ENCODE measurements at places on chromosomes 11 and 22. TPM values are rescaled to one million over a fixed set of nuclear protein-coding genes. Genes with fewer than 3 reads are reported as not detected.

DNA sequence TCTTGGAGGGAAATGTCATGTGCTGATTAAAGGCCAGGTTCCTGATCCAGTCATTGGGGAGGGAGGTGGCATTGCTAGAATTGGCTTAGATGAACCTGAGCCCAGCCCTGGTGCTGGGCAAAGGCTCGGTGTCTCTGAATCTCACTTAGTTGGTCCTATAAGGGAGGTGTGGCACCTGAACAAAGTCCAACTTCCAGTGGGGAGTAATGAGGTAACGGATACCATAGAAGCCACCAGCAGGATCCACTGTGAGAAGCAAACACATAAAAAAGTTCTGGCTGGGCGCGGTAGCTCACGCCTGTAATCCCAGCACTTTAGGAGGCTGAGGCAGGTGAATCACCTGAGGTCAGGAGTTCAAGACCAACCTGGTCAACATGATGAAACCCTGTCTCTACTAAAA, 26.6 kb downstream of the PRDM11 start:
- peak; percentile 8 for DNase-seq

The WNT7B gene
- total RNA-seq, result 97.0 TPM

- DNase-seq, result peak; percentile 30
Observed at GRCh38 chr22:29478326-29479276, 1.4 kb upstream of the NEFH start.

DNA sequence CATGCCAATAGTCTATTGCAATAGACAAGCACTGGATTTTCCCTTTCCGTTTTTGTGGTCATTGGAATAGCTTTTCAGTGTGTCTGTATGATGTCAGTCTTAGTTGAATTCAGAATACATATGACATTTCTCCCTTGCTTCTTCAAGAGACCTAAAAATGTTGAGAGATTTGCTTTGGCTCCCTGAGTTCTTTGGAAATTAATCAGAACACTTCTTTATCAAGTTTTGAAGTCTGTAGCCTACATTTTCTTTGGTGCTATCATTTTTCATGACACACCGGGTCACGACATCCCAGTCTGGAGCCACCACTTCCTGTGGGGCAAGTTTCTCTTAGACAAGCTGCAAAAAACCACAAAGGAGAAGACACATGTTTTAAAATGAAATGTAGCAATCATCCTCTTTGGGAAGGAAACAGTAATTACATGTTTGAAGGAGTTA, 847.1 kb downstream of the OPCML start:
- DNase-seq, result no peak

DNA sequence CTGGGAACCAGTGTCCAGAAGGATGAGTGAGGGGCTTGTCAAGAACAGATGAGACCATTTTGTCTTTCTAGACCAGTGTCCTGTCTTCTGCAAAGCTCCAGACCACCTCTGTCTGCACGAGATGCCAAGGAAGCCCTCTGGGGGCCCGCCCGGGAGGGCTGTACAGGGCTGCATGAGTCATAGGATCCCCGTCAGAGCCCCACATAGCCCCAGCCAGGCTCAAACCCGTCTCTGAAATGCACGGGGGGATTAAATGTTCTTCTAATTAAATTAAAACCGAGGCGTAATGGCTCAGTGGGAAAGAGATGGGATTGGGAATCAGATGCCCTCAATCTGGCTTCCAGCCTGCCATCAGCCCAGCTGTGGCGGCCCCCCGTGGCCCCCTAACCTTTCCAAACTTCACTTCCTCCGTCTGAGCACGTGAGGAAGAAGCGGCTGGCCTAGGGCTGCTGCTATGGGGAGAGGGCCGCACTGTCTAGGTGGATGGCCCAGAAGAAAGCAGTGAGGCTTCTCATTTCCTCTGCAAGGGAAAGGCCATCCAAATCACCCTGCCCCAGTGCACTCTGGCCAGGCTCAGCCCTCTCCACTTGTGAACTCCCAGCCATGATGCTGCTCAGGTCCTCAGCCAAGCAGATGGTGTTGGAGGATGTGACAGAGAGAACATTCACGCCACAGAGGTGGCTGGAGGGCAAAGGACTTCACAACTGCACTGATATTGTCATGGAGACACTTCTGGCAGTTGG, 32.8 kb downstream of the KCNQ1OT1 start:
- DNase-seq, result no peak

DNA sequence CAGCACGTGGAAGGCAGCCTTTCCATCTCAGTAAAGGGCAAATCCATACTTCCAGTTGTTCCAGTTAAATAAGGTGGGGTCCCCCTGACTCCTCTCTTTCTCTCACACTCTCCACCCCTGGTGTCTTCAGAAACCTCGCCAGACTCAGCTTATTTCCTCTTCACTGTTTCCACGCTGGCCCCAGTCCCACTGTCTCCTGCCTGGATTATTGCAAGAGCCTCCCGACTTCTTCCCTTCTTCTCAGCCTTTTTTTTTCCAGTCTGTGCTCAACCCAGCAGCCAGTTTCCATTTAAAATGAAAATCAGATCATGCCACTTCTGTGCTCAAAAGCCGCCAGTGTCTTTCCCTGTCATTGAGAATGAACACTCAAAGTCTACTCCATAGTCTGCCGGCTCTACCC, 131.4 kb downstream of the PKNOX2 start:
- DNase-seq, result no peak

The FXYD6 gene
- 0.61 TPM for total RNA-seq

DNA sequence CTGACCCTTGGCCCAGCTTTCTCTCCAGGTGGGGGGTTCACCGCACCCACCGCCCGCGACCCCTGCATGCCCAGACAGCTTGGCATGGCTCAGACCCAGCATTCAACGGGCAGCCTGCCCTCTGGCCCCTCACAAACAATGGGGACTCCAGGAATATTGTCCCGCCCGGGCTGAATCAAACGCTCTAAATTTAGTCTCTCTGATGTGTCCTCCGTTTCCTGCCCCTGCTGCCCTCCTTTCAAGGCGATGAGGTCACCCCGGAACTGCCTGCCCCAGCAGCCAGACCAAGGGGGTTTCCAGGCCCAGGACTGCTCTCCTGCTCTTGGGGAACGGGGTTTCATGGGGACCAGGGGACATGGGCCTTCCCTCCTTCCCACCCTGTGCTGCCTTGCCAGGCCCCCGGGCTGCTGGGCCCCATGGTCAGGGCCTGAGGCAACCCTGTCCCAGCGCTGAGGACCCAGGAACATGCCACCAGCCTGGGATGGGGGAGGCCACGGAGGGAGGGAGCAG, 10.1 kb upstream of the PDGFB start:
- peak; percentile 71 for DNase-seq

GRCh38 chr11:77467993-77468392, 5.9 kb downstream of the PAK1 start:
- DNase-seq, result no peak
